BE2C (cell line): ENCODE measurements at places on chromosomes 6 and 20.

GRCh38 chr6:54706844-54707605, 139.5 kb upstream of the FAM83B start:
- DNase-seq, result no peak

DNA sequence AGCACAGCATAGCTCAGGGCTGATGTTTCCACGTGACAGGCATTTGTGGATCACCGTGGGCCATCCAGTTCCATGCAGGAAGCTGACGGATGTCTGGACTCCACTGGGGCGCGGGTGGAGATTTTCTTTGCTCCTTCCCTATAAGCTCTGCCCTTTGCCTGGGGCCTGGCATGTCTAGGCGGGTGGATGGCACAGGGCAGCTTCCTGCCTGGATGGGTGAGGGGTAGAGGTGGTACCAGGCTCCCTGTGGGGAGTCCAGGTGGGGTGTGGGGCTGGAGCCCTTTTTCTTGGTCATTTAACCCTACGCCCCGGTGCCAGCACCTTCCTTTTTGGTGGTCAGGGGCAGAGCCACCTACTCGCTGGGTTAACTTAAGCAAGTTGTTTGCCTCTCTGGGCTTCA, 10.4 kb downstream of the FAM110A start:
- DNase-seq, result no peak

- no peak for DNase-seq
These were observed 62.6 kb upstream of the TMEM244 start for GRCh38 chr6:129923530-129924250.

DNA sequence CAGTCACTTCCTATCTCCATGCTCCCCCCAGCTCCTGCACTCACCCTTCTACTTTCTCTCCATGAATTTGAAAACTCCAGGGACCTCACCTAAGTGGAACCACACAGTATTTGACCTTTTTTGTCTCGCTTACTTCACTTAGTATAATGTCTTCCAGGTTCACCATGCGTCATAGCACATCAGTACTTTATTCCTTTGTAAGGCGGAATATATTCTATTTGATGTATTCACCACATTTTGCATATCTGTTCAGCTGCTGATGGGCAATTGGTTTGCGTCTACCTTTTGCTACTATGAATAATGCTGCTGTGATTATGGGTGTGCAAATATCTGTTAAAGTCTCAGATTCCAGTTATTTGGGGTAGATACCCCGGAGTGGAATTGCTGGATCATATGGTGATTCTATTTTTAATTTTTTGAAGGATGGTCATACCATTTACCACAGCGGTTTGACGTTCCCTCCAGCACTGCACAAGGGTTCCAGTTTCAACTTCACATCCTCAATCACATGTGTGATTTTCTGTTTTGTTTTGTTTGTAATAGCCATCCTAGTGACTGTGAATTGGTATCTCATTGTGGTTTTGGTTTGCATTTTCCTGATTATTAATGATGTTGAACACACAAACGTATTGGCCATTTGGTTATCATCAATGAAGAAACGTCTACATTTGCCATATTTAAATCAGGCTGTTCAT, 20.3 kb upstream of the SYNDIG1 start:
- DNase-seq, result no peak

- DNase-seq, result peak; percentile 32
These were observed 36.4 kb upstream of the SLC17A4 start for GRCh38 chr6:25717866-25718740.
